ENCODE measurements at places on chromosomes 3 and 15.

DNA sequence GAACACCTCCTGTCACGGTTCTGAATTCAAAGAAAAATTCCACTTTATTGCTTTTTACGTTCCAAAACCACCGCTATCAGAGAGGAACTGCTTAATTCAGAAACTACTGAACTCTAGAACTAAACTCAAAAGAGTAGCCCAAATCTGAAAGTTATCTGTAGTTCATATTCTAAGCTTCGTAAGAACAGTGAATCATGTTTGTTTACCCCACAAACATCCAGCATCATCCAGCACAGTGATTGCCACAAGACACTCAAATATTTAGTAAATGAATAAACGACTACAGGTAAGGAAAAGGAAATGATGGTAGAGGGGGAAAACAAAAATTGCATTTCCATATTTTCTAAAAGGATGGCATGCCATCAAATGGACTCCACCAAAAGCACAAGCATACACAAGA is 32.3 kb downstream of the VPS13C start:
- DNase-seq = no peak

DNA sequence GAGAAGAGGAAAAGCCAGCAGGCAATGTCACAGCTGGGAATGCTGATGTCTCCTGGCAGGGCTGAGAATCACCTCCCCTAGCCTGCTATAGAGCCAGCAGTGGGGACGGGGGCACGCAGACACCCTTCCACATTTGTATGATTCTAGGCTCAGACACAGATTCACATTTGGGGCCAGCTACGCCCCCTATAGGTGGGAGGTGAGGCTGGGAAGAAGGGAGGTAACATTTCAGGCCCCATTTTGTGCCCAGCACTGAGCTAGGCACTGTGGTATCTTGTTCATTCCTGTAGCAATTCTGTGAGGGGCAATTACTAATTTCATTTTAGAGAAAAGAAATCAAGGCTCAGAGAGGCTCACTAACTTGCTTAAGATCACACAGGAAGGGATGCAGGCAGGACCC is 15.9 kb upstream of the ACAD9 start:
- DNase-seq = no peak

DNA sequence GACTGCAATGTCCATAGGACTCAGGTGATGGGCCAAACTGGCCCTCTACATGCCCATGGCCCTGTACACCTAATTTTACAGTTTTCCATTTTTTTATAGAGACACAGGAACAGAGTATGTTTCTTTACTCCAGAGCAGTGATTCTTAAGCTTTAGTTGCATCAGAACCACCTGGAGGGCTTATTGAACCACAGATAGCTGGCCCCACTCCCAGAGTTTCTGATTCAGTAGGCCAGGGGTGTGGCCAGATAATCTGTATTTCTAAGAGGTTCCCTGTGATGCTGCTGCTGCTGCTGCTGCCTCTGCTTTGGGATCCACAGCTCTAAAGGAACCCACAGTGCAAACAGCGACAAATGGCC is 5.1 kb downstream of the RBP1 start:
- DNase-seq = no peak

DNA sequence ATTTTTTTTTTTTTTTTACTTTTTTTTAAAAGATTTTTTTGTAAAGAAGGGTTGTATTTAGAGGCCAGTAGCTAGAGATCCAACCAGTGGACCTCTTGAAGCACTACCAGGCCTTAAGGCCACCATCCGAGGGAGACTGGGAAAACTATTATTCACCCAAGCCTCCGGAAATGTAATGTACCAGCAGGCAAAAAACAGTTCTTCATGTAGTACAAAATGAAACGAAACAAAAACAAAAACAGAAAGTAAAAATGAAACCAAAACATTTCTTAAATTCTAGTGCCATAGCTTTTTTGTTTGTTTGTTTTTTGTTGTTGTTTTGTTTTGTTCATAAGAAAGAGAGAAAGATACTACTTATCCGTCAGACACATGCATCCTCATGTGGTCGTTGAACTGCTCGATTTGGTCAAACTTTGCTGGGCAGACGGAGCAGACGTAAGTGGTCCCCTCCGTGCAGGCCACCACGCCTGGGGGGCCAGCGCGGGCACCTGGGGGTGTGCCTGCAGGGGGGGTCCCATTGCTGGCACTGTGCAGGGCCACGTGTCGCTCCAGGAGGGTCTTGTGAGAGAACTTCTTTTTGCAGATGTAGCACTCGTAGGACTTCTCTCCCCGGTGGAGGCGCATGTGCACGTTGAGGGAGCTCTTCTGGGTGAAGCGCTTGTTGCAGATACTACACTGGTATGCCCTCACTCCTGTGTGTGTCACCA is 45.0 kb downstream of the TIGIT start:
- DNase-seq = no peak

DNA sequence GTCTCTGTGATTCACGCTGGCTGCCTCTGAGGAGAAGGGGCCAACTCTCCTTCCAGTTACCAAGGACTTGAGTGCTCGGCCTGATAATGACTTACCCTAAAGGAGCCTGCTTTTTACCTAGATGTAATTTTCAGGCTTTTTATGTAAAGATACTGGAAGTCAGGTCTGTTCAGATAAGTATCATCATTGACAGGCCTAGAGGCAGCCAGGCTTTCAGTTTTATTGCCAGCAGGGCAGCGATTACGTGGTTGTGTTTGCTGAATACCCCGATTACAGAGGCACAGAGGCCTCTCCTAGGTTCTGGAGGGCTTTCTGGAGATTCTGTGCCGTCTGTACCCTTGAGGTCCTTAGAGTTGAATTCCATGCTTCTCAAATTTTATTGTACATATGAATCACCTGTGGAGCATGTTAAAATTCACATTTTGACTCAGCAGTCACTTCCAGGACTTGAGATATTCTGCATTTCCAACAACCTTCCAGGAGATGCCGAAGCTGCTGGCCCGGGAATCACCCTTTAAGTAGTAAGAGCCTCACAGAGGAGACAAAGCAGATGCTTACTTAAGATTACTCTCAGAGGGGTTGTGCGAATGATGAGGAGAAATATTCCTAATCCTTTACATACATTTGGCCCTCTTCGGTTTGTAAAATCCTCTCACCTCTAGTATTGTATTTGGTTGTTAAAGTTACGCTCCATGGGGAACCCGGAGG is 160.1 kb upstream of the BHLHE40 start:
- no peak for DNase-seq

DNA sequence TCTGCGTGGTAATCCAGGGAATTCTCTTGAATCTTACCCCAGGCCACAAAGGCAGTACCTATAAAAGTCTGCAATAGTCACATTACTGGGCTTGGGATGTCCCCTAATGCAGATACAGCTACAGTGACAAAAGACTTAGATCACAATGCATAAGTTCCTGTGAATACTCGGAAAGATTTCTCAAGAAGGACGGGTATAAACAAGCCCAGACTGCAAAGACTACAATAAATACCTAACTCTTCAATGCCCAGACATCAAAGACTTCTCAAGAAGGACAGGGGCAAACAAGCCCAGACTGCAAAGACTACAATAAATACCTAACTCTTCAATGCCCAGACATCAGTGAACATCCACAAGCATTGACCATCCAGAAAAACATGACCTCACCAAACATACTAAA is 50.9 kb downstream of the NUDT16 start:
- DNase-seq = no peak

- peak; percentile 89 for DNase-seq
Observed at GRCh38 chr3:149969940-149970715, 567 bp downstream of the PFN2 start.

DNA sequence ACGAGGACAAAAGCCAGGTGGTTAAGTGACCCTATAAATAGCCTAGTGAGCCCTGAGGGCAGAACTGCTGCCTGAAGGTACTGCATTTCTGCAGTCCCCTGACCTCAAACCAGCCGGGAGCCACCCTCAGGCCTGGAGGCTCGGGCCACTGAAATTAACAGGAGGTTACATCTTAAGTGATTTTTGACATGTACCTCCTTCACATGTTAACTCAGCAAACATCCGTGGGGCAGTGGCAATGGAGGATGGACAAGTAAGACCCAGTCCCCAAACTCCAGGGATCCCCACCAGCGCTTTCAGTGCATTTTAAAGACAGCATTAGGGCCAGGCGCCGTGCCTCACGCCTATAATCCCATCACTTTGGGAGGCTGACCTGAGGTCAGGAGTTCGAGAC is 26.2 kb downstream of the PSTPIP1 start:
- peak; percentile 20 for DNase-seq
